ENCODE measurements at places on chromosomes 1 and 21.

- no peak for ATAC-seq
Observed at GRCh38 chr1:60348884-60349283, 275.3 kb upstream of the C1orf87 start.

- ATAC-seq = no peak
Observed at GRCh38 chr1:53617382-53617781, 121.6 kb downstream of the GLIS1 start.

DNA sequence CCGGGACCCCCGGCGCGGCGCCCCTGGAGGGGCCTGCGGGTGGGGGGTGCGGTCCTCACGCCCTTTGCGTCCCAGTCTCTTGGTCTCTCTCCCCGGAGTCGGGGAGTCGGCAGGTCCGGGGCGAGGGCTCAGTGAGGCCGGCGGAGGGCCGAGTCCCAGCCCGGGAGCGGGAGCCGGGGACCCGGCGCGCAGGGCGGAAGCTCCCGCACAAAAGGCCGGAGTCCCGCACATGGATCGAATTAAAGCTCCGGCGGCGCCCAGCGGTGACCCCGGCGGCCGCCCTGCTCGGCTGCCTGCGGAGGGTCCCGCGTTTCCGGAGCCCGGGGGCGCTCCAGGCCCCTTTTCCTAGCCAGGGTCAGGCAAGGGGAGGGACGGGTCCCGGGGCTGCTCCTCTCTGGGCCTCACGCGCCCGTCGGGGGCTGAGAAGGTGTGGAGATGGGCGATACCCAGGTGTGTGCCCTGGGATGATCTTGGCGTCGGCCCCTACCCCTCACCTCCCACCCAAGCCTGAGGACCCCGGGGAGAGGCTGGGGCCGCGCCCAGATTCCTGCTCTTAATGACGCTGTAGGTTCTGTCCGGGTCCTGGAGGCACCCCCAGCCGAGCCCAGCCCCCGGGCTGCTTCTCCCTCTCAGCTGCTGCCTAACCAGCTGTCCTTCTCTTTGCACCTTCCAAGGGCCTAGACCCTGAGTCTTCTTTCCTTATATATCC, 512 bp downstream of the FBLIM1 start:
- peak; percentile 35 for ATAC-seq

DNA sequence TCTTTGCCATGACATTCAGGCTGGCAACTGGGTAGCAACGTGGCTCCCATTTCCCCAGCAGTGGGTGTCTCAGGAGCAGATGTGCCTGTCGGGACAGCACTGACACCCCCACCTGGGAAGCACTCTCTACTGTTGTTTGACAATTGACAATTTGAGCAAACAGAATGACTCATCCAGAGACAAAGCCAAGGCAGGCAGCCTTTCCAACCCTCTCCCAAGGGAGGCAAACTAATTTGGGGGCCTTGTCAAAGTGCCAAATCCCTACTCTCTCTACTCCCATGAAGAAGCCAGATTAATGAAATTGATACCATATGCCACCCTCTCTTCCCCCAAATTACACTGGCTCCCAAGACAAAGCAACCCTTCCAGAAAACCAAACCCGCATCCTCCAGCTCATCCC, 65.6 kb downstream of the GRIK3 start:
- no peak for ATAC-seq

- ATAC-seq = no peak
Observed at GRCh38 chr21:37241426-37241825, 25.7 kb downstream of the VPS26C start.

DNA sequence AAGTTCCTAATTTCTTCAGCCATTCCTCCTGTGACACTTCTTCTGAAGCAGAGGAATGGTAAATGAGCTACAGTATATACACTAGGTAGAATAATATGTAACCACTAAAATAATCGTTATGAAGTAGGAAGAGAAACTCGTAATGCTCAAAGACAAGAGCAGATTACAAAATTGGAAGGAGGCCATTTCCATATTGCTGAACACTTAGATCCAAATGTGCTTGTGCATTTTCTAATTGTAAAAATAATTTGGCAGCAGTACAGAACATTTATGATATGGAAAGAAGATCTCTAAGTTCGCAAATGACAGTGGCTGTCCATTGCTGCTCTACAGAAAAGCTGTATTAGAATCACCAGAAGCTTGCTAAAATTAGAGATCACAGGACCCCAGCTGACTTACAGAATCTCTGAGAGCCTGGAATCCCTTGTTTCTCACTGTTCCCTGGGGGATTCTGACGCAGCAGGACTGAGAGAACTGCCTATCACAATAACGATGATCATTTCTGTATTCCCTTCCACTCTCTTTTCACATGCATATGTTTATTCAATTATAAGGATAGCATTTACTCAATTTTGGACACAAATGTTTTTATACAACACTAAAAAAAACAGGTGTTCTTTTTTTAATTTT, 242.1 kb downstream of the OMA1 start:
- ATAC-seq = no peak

DNA sequence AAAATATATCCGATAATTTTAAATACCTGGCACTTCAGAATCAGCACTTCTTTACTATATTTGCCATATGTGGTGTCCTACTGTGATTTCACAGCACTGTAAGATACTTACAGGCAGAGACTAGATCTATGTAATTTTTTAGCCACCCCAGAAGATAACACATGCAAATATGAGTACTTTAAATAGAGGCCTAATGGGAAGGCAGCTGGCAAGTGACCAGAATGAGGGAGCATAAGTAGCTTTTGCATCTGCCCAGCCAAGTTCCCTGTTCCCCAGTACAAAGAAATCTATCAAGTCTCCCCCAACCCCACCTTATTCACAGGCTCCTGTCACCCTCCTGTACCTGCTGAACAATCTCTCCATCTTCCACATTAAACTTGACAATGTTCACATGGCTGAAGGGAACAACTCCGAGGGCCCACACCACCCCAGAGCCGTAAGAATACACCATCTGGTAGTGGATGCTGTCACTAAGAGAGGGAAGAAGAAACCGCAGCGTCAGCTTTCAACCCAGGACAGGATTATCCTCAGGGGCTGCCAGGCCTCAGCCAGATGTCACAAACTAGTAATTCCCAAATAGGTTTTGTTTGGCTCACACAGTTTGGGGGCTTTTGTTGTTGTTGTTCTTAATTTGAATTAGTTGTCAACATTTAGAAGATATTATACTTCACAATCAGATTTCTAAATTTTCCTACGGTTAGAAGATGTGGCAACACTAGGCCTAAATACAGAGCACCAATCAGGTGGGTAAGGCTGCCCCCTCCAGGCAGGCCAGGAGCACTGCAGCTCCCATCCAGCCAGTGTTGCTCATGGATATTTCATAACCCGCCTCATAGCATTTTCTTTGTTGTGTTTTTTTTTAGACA, 10.4 kb downstream of the EMC1 start:
- ATAC-seq = peak; percentile 98

- ATAC-seq = no peak
Observed at GRCh38 chr1:173628888-173629287, 6.2 kb upstream of the TEX50 start.

DNA sequence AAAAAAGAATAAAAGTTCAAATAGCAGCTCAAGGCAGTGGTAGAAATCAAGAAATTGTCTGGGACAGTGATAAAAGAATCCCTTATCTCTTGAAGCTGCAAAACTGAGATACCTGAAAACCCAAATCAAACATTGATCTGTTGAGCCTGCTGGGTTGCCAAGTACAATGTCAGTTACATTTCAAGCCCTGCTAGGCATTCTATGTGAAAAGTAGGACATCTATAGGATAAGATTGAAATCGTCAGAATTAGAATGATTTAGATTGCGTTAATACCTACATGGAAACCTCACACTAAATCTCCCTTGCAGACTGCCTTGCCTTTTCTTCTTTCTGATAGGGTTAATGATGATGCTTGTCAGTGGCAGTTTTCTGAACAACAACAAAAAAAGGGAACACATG, 1684.4 kb upstream of the B3GALT2 start:
- no peak for ATAC-seq

DNA sequence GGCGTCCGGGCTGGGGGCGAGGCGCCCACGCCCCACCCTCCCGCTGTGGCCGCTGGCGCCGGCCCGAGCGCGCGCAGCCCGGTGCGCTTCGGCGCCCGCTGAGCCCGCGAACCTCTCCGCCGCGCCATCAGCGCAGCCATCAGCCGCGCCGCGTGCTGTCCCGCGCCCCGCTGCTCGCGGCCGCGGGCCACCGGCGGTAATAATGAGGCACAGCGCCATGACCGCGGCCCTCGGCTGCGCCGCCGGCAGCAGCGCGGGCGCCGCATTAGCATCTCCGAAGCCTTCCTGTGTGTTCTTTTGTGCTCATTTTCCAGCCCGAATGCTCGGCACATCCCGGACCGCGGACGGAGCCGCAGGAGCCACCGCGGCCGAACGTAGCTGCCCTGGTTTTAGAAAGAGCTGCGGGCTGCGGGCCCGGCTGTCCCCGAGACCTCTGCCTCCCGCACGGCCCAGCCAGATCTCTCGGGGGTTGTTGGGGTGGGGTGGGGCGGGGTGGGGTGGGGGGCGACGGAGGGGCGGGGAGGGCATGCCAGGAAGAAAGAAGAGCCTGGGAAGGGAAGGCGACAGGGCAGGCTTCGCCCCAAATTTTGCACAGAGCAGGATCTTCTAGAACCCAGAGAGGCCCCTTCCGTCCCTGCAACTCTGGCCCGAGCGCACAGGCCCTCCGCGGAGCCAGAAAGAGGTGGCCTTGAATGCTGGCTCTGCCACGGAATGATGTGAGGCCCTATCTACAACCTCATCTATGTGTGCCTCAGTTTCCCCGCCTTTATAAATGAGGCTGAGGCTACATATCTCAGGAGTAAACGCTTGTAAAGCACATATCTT, 55.3 kb downstream of the RRAGC start:
- ATAC-seq = peak; percentile 62

DNA sequence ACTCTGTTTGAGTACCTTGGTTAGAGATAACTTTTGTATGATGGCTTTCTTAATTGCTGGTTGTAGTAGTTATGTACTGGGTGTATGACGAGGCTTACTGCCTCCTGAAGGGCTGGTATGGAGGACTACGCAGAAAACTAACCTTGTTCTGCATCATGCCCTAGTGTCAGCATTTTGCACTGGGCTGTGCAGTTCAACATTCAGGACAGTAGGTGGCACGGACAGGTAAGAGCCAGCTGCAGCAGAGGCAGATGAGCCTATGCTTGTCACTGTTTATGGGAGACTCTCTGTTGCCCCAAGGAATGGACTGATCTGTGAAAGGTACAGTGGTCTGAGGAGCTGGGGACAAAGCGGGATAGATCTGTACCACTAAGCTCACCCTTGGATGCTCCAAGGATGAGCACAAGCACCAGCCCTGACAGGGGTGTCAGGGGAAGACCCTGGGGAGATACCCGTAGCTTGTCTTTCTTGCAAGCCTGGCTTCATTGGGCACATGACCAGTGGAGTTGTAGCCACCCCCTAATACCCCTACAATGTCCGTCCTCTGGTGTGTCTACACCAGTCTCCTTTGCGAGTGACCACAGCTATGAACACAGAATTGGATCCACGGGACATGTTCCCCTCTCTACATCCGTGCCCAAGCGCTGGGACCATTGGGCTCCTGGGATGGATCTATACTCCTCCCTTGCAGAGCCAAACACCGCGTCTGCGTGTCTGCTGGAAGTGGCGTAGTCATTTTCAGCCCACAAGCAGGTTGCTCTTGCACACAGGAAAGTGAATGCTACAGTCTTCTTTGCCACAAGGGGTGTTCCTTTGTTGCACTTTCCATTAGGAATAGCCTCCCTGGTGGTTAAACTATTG, 51.1 kb upstream of the CFHR3 start:
- ATAC-seq = peak; percentile 93

DNA sequence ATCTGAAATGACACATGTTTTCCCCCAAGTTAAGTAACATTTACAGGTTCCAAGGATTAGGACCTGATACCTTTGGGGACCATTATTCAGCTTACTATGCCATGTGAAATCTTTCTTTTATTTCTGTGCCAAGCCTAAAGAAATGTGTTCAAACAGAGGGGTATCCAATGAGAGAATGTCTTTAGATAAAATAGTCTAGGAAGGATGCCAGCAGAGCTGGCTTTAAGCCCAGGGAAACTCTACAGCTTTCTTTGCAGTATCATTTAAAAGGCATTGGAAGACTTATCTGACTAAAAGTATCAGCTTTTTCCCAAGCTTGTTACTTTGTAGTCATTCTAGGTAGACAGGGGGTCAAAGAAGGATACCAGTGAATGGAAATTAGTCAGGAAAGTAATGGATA, 860.4 kb downstream of the PLA2G4A start:
- peak; percentile 80 for ATAC-seq

- ATAC-seq = no peak
Observed at GRCh38 chr21:29186246-29186645, 55.8 kb downstream of the MAP3K7CL start.

Data from SK-N-SH treated with all-trans-retinoic acid at 6 μM for 48 hours (cell line).